NCI-H774 (cell line): ENCODE measurements at places on chromosomes 3 and 15.
A peak's percentile ranks its signal among the peaks of the same experiment; 100 is the strongest.

- DNase-seq, result no peak
Observed at GRCh38 chr3:62281726-62282125, 91.6 kb downstream of the FEZF2 start.

- no peak for DNase-seq
Observed at GRCh38 chr3:10150987-10151386, 9.4 kb downstream of the VHL start.

- DNase-seq, result no peak
Observed at GRCh38 chr3:88133711-88134263, 16.0 kb upstream of the C3orf38 start.

DNA sequence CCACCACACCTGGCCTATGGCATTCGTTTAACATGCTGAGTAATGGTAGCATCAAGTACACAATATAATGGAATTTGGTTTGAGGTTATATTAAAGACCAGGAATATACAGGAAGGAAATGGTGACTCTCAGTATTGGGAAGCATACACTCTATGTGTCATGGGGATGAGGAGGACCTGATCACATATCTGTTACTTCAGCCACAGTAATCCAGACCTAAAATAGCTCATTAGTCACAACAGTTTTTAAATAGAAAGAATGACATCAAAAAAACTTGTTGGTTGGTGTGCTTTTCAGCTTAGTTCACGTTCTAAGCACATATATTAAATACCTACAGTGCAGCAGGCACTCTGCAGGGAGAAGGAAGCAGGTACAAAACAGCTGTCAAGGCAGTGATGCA is 52.5 kb upstream of the ATP2C1 start:
- no peak for DNase-seq

DNA sequence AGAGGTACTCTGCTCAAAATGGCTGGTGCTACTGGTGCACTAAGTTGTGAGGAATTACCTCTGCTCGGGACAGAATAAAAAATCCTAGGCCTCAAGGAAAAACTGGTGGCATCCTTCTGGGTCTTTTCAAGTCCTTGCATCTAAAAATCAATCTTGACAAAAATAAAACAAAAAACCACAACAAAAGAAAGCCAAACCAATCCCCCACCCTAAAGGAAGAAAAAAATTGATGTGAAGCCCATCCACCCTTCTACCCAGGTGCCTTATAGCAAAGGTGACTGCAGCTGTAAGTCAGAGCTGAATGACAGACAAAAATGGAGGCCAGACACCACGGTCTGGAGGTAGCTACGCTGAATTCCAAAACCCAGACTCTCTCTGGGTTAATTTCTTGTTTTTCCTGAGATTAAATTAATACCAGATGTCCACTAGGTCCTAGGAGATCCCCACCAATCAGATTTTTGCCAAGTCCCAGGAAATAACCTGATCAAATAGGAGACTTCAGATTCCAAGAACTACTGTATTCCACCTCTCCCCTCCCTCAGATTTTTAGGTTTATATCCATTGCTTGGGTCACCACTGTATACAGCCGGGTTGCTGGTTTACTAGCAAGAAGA is 33.5 kb downstream of the ABCC5 start:
- DNase-seq, result no peak

DNA sequence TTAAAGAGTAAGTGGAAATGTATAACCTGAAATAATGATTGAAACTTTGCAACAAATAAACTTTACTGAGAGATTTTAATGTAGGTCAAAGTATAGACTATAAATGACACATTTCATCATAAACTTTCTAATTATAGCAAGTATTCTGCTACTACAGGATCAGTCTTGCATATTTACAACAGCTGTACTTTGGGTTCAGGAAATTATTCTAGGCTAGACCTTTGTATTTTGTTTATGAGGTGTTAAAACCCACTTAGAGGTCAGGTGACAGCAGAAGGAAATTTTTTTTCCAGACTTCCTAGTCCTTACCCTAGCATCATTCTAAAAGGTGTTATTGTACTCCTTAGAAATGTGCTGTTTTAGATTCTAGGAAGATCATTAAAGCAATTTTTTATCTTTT is 2.3 kb downstream of the RNF7 start:
- no peak for DNase-seq

GRCh38 chr3:162658003-162658402 is 1161.4 kb downstream of the OTOL1 start:
- no peak for DNase-seq

DNA sequence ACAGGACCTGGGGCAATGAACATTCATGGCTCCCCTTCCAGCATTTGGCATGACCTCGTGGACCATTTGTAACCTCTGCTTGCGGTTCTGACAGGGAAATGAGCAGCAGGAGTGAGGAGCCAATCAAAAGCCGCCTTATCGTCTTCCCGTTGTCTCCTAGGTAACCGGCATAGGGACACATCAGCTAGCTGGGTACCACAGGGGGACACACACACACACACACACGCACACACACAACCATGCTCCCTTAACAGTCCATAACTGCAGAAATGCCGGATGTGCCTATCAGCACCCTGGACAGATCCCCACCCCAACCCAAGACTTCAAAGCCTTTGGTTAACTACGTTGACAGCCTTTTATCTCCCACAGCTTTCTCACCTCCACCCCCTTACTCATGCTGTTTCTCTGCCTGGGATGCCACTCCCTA is 53.4 kb upstream of the CCDC174 start:
- DNase-seq, result no peak

DNA sequence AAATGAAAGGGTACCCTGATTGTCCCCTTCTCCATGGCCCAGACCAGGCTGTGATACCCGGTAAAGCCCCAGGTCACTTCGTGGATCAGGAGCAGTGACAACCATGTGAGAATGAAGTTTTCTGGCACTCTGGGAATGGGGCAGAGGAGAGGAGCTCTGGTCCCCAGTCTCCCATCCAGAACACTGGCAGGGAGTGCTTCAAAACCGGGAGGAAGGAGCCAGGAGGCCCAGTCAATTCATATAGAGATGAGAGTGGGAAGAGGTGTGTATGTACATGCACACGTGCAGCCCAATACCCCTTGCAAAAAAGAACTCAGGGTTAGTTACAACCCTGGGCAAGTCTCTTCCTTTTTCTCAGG is 101.4 kb upstream of the TLE3 start:
- DNase-seq, result no peak

DNA sequence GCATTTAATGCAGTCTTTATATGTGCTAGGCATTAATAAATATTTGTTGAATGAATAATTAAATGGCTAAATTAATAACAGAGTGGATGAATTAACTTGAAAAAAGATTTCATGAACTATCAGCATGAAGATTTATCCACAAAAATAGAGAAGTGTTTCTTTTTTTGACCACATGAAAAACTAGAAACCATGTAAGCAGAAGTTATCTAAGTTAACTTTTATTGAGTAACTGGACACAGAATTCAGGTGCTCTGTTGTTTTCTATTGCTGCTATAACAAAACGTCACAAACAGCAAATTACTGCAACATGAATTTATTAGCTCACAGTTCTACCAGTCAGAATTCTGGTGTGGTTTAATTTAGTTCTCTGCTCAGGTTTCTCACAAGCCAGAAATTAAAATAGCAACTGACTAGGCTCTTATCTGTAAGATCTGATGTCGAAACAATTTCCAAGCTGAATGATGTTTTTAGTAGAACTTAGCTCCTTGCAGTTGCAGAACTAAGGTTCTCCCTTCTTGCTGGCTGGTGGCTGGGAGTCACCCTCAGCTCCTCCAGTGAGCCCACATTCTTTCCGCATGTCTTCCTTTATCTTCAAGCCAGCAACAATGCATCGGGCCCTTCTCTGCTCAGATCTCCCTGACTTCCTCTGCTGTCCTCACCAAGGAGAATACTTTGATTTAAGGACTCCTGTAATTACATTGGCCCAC is 810.2 kb upstream of the ALCAM start:
- DNase-seq, result no peak

DNA sequence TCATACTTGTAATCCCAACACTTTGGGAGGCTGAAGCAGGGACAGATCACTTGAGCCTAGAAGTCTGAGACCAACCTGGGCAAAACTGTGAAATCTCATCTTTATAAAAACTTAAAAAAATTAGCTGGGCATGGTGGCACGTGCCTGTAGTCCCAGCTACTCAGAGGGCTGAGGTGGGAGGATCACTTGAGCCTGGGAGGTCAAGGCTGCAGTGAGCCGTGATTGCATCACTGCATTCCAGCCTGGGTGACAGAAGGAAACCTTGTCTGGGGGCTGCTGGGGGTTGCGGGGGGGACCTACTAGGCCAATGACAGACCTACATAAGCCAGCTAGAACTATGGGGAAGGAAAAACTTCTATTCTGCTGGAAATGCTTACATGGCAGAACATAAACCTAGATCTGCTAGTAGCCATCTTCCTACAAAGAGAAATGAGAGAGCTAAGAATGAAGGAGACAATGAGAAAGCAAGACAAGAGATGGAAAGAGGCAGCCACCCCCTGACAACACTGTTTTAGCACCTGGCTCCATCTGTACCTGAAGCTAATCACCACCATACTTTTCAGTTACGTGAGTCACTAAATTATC is 23.9 kb downstream of the FOXP1 start:
- no peak for DNase-seq

GRCh38 chr15:68425428-68426060 is 6.4 kb downstream of the ITGA11 start:
- DNase-seq, result no peak

- peak; percentile 8 for DNase-seq
Observed at GRCh38 chr3:32045091-32045915, 61.1 kb upstream of the GPD1L start.

GRCh38 chr3:105904678-105905284 is 36.0 kb upstream of the CBLB start:
- no peak for DNase-seq

- DNase-seq, result no peak
Observed at GRCh38 chr15:44711743-44712345, 527 bp downstream of the B2M start.

GRCh38 chr3:41740374-41740886 is 221.5 kb downstream of the ULK4 start:
- DNase-seq, result no peak

DNA sequence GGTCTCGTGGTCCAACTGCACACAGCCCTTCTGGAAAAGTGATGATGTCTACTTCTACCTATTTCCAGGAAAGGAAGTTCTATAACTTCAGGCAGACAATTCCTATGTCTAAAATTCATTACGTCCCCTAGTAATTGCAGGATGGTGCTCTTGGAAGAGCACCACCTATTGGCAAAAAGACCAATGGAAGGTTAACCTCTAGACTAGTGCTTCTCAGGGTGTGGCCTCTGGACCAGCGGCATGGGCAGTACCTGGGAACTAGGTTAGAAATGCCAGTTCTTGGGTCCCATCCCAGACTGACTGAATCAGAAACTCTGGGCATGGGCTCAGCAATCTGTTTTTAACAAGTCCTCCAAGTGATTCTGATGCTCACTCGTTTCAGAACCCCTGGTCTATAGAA is 258.3 kb upstream of the ICE2 start:
- no peak for DNase-seq

- DNase-seq, result no peak
Observed at GRCh38 chr3:16960125-16960524, 75.4 kb downstream of the PLCL2 start.

DNA sequence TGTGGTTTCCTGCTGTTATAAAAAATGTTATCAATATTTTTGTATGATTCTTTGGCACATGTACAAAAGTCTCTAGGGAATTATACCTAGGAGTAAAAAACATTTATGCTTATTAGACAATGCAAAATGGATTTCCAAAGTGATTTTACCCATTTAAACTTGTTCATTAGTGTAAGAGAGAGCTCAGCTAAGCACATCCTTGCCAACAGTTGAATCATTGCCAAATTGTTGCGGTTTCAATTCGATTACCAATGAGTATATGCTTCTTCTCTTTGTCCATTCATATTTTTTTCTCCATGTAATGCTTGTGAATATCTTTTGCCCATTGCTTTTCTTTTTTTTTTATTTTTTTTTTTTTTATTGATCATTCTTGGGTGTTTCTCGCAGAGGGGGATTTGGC is 17.2 kb downstream of the CASR start:
- DNase-seq, result no peak

- peak; percentile 50 for DNase-seq
Observed at GRCh38 chr3:124565013-124565412, 165.2 kb upstream of the UMPS start.

DNA sequence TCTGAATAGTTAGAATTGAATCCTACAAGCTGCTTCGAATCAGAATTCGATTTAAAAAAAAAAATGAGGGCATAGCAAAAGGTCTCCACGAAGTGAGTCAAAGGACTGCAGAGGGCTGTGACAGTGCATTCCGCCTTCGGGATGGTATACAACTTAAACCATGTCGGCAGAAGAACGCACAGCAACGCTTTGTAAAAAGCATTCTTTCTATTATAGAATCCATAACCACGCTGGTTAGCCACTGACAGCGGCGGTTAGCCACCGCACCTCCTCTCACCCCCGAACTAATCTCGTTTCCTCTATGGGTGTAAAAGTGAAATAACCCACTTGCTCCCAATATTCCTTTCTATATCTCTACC is 664 bp upstream of the PIK3CA start:
- no peak for DNase-seq

GRCh38 chr3:159882790-159883779 is 105.5 kb upstream of the IL12A start:
- no peak for DNase-seq

DNA sequence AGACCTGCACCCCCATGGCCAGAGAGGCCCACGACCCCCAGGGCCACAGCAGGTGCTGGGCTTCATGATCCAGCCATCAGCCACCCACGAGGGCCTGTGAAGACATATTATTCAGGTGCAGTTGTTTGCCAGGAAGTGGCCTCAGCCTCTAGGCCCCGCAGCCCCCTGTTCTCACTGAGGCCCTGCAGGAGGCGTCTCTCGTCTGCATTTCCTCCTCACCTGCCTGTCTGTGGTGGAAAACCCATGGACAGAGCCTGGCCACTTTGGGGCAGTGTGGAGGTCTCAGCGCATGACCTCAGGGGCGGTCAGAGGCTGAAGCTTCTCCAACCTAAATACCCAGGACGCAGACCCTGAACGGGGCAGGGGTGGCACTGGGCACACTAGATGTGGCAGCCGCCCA is 18.6 kb downstream of the UROC1 start:
- DNase-seq, result no peak

- no peak for DNase-seq
Observed at GRCh38 chr15:52520421-52520820, 8.3 kb downstream of the MYO5A start.

DNA sequence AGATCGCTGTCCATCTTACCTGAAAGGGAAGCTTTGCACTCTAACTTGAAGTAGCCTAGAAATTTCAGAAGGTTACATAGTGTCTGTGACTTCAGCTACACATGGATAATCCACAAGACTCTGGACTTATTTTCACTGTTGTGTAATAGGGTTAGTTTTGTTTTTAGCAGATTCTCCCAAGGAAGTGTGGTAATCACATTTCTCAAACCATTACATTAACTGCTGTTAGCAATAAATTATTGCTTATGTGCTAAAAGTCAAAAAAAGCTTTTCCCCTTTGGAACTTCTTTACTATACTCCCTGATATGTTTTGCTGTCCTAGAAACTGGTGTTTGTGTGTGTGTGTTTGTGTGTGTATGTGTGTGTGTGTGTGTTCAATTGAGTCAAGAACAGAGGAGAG is 351.8 kb upstream of the TPRG1 start:
- DNase-seq, result no peak

GRCh38 chr3:142596726-142597088 is 514 bp downstream of the PLS1 start:
- DNase-seq, result no peak
